MCF 10A (cell line): ENCODE measurements at places on chromosomes 4 and X. TPM values are rescaled to one million over a fixed set of nuclear protein-coding genes. Genes with fewer than 3 reads are reported as not detected.

The IL13RA2 gene
- 0.23 and 0.54 TPM in 2 replicates for total RNA-seq

The PABPC5 gene
- not detected in 2 replicates for total RNA-seq

- no peaks in the 10 kb centered on the region for H3K36me3 ChIP-seq
- no peak overlapping the region for H3K4me3 ChIP-seq
- DNase-seq: no peak
- H3K27me3 ChIP-seq: peaks cover 95% of the 10 kb centered on the region
Measured at GRCh38 chrX:50700921-50701320, 113.1 kb downstream of the SHROOM4 start.

DNA sequence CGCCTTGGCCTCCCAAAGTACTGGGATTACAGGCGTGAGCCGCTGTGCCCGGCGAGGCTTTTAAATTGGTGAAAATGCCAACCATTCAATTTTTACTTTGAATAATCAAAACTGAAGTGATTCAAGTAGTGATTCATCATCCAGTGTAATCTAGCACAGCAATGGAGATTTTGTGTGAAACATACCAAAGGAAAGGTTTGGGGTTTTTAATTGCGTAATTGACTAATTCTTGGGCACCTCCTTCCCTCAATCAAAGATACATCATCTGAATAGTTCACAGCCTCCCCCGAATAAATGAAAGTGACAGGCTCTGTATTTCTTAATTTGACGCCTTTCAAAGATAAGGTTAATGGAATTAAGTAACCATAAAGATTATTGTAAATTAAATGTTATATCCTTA, 69.0 kb downstream of the DMD start:
- no peaks in the 10 kb centered on the region for H3K4me1 ChIP-seq
- no peak overlapping the region for H3K27ac ChIP-seq
- no peak overlapping the region for H3K4me3 ChIP-seq
- no peak for DNase-seq

DNA sequence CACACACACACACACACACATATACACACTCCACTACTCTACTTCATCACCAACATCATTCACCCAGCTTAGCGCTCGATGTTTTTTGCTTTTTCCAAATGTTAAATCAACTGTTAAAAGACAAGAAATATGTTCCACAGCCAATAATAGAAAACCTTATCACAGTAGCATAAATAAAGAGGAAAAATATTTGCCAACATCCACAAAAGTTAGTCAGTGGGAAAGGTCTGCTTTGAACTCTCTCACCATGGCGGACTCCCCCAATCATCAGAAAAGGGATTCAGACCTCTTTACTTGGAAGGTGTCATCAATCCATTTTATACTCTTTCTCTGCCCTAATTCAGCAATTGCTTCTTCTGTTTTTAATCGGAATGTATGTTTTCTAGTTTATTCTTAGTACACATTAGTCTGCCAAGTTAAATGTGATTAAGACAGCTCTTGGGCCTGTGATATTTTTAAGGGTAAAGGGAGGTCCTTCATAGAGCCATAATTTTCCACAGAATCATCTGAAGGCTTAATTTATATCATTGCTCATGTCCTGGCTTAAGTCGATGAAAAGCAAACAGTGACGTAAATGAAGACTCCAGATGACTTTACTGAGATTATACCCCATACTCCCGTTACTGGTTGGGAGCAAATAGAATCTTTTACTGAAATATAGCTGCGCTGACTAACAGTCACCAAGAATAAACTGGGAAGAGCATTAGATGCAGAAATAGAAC, 29.7 kb upstream of the LGI2 start:
- no peak overlapping the region for H3K4me3 ChIP-seq
- DNase-seq: no peak
- H3K36me3 ChIP-seq: no peaks in the 10 kb centered on the region
- H3K27me3 ChIP-seq: no peaks in the 10 kb centered on the region
- no peaks in the 10 kb centered on the region for H3K4me1 ChIP-seq

The CHRDL1 gene
- total RNA-seq: not detected in 2 replicates

- no peaks in the 10 kb centered on the region for H3K36me3 ChIP-seq
- no peak overlapping the region for H3K27ac ChIP-seq
- H3K27me3 ChIP-seq: no peaks in the 10 kb centered on the region
- no peak for DNase-seq
Measured at GRCh38 chr4:151908734-151909497, 148.1 kb upstream of the GATB start.

- H3K4me3 ChIP-seq: no peak overlapping the region
- H3K27ac ChIP-seq: no peak overlapping the region
- DNase-seq: peak; percentile 56
- H3K36me3 ChIP-seq: no peaks in the 10 kb centered on the region
- no peaks in the 10 kb centered on the region for H3K4me1 ChIP-seq
- no peaks in the 10 kb centered on the region for H3K27me3 ChIP-seq
Measured at GRCh38 chr4:107519053-107519452, 201.0 kb downstream of the PAPSS1 start.

GRCh38 chr4:186739802-186740434, 16.3 kb upstream of the FAT1 start:
- DNase-seq: no peak
- no peaks in the 10 kb centered on the region for H3K36me3 ChIP-seq
- H3K4me1 ChIP-seq: peaks cover 6% of the 10 kb centered on the region
- H3K27ac ChIP-seq: no peak overlapping the region

DNA sequence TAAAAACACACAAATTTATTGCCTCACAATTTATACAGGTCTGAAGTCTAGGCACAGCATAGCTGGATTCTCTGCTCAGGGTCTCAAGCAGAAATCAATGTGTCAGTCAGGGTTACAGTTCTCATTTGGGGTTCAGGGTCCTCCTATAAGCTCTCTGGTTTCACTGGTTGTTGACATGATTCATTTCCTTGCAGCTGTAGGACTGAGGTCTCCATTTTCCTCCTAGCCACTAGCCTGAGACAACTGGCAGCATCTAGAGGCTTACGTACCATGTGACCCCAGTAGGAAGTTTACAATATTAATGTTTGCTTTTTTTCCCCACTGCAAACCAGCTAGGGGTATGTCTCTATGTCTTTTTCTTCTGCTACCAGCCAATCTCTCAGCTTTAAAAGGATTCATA, 102.5 kb downstream of the CPEB2 start:
- DNase-seq: no peak
- H3K27me3 ChIP-seq: no peaks in the 10 kb centered on the region
- no peaks in the 10 kb centered on the region for H3K36me3 ChIP-seq
- peaks cover 6% of the 10 kb centered on the region for H3K4me1 ChIP-seq
- no peak overlapping the region for H3K27ac ChIP-seq
- H3K4me3 ChIP-seq: no peak overlapping the region

DNA sequence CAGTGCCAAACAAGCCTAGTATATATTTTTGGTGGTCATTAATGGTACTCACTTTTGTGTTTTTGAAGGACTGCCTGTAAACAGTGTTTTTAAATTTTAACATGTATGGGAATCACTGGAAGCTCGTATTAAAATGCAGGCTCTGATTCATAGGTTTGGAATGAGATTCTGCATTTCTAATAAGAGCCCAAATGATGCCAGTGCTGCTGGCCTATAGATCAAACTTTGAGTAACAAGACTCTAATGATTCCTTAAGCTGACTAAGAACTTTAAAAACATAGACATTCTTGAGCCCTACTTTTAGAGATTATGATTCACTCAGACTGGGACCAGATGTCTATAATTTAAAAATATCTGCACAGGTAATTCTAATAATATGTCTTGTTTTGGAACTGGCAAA, 823.2 kb upstream of the LCORL start:
- H3K4me1 ChIP-seq: no peaks in the 10 kb centered on the region
- DNase-seq: peak; percentile 4
- H3K4me3 ChIP-seq: no peak overlapping the region

- peaks cover 67% of the 10 kb centered on the region for H3K36me3 ChIP-seq
- H3K4me3 ChIP-seq: peak overlapping the region; percentile 93
- peak; percentile 80 for DNase-seq
- peak overlapping the region; percentile 98 for H3K27ac ChIP-seq
- H3K27me3 ChIP-seq: no peaks in the 10 kb centered on the region
Measured at GRCh38 chr4:55397520-55398321, 2.0 kb downstream of the TMEM165 start.

GRCh38 chr4:109723110-109723509, 6.8 kb downstream of the PLA2G12A start:
- no peaks in the 10 kb centered on the region for H3K27me3 ChIP-seq
- peaks cover 7% of the 10 kb centered on the region for H3K36me3 ChIP-seq
- H3K27ac ChIP-seq: no peak overlapping the region
- no peak overlapping the region for H3K4me3 ChIP-seq

- no peaks in the 10 kb centered on the region for H3K4me1 ChIP-seq
- no peaks in the 10 kb centered on the region for H3K36me3 ChIP-seq
- no peak overlapping the region for H3K4me3 ChIP-seq
- no peak overlapping the region for H3K27ac ChIP-seq
Measured at GRCh38 chr4:109574931-109575804, 15.1 kb downstream of the MCUB start.

DNA sequence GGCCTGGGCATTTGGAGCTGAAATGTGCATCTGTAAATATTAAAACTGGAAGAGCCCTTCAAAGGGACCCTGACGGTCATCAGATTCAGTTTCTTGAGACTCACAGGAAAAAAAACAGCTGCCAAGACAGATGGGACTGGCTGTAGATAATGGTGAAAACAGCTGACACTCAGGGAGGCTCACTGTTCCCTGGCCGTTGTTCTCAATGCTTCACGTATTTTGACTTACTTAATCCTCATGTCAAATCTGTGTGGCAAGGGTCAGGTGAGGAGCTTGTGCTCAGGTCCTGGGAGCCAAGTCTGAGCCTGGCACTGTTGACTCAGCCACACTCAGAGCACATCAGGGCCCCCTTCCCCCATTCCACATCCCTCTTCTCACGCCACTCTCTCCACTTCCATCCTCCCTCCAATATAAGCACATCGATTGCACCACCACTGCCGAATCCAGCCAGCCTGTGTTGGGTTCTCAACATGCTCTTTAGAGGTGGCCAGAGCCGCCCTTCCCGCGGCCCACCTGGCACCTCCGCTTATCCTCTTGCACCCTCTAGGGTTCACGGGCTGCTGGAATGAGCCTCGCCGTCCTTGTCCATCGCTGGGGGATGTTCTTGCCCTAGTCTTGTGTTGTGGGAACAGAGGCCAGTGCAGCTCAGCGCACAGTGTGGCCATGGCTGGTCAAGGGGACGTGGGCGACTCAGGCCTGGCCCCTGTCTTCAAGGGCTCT, 40.1 kb downstream of the EVC start:
- H3K4me1 ChIP-seq: peaks cover 12% of the 10 kb centered on the region
- H3K27me3 ChIP-seq: no peaks in the 10 kb centered on the region
- no peak overlapping the region for H3K4me3 ChIP-seq
- H3K27ac ChIP-seq: peak overlapping the region; percentile 86
- peaks cover 37% of the 10 kb centered on the region for H3K36me3 ChIP-seq

DNA sequence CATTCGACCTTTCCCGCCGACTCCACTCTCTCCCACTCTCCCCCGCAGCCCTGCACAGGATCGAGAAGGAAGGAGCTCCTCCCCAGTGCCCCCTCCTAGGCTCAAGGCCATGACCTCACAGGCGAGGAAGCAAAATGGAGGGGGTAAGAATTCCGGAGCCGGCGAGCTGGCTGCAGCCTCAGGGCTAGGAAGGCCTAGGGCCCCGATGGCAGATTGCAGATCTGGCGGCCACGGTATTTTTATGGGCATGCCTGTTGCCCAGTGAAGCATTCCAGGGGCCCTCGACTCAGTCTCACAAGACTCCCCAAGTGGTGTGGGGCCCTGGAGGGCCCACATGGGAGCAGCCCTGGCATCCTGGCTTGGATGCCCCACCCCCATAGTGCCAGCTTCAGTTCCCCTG, 942 bp upstream of the L1CAM start:
- DNase-seq: no peak
- H3K27ac ChIP-seq: no peak overlapping the region
- H3K36me3 ChIP-seq: no peaks in the 10 kb centered on the region
- no peak overlapping the region for H3K4me3 ChIP-seq
- peaks cover 28% of the 10 kb centered on the region for H3K27me3 ChIP-seq

GRCh38 chr4:153143527-153144348, 60.5 kb upstream of the TRIM2 start:
- H3K4me1 ChIP-seq: peaks cover 17% of the 10 kb centered on the region
- no peak overlapping the region for H3K4me3 ChIP-seq
- H3K36me3 ChIP-seq: peaks cover 4% of the 10 kb centered on the region
- no peak overlapping the region for H3K27ac ChIP-seq

GRCh38 chr4:189785257-189785656, 155.4 kb upstream of the FRG1 start:
- H3K36me3 ChIP-seq: no peaks in the 10 kb centered on the region
- DNase-seq: no peak
- no peak overlapping the region for H3K4me3 ChIP-seq
- peaks cover 15% of the 10 kb centered on the region for H3K4me1 ChIP-seq

DNA sequence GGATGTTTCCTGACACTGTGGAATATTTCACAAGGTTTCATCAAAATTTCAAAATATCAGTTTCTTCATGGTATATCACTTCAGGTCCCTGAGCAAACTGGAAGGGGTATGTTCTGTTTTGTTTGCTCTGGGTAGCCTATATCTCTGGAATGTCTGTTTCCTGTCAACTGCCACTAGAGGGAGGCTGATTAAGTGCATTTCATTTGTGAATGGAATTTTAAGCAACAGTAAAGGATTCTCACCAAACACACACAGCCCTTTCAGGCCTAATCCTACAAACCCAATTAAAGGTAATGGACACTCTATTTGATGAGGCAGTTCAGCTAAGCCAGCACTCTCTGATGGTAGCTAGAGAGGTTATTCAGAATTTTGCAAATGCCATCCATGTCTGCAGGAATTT, 307.1 kb downstream of the TEX13A start:
- no peak overlapping the region for H3K27ac ChIP-seq
- peaks cover 31% of the 10 kb centered on the region for H3K27me3 ChIP-seq
- peak; percentile 33 for DNase-seq
- H3K4me3 ChIP-seq: no peak overlapping the region
- H3K4me1 ChIP-seq: no peaks in the 10 kb centered on the region
